Activated CD4-positive, alpha-beta T cell treated with anti-CD3 and anti-CD28 coated beads for 48 hours (primary cell): ENCODE measurements at places on chromosomes 13 and 19.

- DNase-seq = no peak
Observed at GRCh38 chr13:53167561-53167960, 138.9 kb downstream of the OLFM4 start.

- DNase-seq = peak; percentile 51
Observed at GRCh38 chr13:49214917-49215376, 5.2 kb upstream of the MLNR start.

- no peak for DNase-seq
Observed at GRCh38 chr13:100525453-100526317, 62.9 kb downstream of the GGACT start.

- DNase-seq = no peak
Observed at GRCh38 chr19:17606590-17607185, 51.2 kb downstream of the COLGALT1 start.

- DNase-seq = no peak
Observed at GRCh38 chr19:53993448-53993847, 2.0 kb downstream of the CACNG6 start.

GRCh38 chr13:73074014-73074413 is 15.2 kb downstream of the KLF5 start:
- no peak for DNase-seq

GRCh38 chr13:73633817-73634460 is 500.3 kb downstream of the KLF12 start:
- no peak for DNase-seq

- no peak for DNase-seq
Observed at GRCh38 chr19:55032170-55032800, 5.8 kb downstream of the GP6 start.

GRCh38 chr13:46712524-46712923 is 84.4 kb downstream of the ESD start:
- DNase-seq = no peak

DNA sequence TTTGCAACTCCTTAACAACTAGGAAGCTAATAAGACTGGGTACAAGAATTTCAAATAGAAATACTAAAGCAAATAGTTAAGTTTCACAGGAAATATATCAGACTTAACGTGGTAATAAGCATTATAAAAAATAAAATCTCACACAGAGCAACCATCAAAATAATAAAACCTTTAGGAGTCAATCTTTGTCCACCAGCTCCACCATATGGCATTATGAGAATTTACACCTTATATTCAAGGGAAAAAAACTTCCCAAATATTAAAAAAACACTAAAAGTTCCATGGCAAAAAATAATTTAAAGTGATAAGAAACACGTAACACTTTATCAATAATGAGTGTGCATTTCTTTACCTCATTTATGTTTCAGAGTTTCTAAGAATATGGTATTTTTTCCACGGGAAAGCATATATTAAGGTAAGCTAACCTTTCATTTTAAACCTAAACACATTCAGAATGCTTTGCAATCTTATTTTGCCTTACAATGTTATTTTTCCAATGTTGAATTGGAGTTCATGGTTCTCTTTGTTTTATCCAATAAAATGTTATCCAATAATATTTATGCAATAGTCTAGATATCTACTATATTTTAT is 423.2 kb upstream of the SGCG start:
- DNase-seq = no peak
